ENCODE measurements at places on chromosomes 11 and 22.

DNA sequence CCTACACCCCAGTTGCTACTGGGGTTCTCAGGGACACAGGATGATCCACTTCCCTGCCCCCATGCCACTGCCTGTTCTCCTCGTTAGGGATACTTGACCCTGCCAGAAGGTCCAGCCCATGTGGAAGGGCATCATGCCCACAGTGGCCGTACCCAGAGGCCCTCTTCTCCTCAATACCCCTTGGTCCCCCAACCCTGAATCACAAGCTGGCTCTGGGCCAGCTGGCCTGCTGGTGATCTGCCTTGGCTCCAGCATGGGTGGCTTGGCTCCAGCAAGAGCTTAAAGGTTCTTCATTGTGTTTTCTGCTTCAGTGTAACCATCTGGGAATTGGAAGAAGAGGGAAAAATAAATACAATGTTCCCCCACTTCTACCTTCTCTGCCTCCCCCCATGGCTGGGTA lies 11.1 kb upstream of the TPBGL start:
- no peak for DNase-seq

- no peak for DNase-seq
These were observed 25.6 kb upstream of the GLYATL1 start for GRCh38 chr11:58913685-58914084.

DNA sequence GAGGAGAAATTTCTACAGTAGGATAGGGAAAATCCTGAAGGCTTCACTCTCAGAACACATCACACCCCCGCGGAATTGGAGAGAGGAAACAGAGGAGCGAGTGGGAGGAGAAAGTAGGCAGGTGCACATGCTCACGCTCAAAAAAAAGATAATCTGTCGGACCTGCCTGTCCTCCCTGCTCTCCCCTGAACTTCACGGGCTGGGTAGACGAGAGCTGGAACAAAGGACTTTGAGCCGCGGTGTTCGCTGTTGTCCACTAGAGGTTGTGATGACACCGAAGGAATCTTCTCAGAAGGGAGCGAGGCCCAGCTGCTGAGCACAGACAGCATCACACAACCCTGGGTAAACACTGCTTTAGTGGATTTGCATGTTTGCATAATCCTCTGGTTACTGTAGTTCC lies 5.0 kb downstream of the SEZ6L start:
- DNase-seq, result no peak

DNA sequence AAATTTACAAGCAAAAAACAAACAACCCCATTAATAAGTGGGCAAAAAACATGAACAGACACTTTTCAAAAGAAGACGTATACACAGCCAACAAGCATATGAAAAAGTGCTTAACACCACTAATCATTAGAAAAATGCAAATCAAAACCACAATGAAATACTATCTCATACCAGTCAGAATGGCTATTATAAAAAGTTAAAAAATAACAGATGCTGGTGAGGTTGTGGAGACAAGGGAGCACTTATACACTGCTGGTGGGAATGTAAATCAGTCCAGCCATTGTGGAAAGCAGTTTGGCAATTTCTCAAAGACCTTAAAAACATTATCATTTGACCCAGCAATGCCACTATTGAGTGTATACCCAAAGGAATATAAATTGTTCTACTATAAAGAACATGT lies 72.3 kb downstream of the BBOX1 start:
- no peak for DNase-seq

DNA sequence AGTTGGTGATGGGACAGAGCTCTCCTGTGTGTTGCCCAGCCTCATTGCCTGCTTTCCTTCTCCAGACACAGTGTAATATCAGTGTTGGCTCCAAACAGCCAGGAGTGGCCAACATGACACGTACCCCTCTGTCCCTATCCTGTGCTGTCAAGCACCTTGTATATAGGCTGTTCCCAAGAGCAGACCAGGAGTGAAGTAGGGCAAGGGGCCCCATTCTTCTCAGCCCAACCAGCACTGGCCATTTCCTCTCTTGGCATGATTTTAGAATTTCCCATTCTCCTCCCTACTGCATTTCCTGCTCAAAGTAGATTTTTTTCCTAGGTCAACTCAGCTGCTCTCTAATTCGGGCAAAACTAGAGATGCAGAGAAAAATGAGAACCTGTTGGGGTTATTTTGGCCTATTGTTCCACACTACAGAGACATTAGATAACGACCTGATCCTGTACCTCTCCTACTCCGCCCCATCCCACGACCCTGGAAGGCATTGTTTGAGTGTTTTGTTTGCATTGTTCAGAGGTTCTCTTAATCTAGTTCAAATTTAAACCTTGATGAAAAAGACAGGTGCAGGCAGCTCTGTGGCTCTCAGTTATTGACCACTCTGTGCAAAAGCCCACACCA lies 95.6 kb downstream of the RASSF10 start:
- DNase-seq, result no peak

GRCh38 chr22:42317008-42317407 lies 46.6 kb upstream of the TCF20 start:
- peak; percentile 2 for DNase-seq

DNA sequence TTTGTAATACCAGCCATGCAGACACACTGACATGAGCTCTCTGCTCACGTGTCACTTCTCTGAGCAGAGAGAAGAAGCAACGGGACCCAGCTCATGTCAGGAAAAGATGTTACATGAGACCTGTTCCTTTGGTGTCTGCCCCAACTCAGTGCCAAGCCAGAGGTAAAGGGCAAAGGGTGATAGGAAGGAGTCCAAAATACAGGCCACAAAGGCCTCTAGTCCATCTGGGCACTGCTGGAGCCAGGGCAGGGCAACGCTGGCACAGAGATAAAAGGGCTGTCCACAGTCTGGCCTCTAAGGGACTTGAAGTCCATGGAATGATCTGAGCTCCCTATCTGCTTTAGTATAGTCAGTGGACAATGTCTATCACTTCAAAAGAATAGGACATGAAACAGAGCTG lies 79.3 kb downstream of the SLC1A2 start:
- DNase-seq, result no peak

DNA sequence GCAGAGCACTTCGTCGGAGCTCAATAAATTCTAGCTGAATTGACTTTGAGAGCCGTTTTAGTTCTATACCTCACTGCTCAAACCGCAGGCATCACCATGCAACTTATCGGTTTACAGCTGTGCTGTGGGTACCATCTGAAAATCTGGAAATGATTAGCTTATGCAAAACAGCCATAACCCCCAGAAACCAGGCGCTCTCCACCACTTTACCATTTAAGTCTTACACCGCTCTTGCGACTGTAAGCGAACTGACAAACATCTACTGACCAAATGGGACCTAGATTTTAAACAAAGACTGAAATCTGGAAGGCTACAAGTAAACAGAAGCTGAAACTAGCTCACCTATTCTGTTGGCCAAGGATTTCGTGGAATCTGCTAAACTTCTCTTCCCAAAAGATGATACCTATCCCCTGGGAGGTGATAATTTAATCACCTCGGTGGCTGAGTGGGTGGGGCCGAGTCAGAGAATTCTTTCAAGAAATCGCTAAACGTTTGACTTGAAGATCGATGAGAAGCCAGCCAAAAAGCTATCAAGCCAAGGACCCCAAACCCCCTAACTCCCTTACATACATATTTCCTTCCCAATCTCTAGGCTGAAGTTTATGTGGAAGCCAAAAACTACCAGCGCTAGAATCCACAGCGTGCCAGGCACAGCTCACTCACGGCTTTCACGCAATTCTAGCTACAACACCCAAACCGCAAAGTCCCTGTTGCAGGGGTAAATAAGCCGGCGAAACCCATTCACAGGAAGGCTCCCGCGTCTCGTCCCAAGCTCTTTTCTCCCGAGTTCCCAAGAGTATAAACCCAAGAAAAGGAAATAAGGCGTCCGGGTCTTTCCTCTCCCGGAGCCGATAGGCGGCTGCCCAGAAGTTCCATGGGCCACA lies 644 bp downstream of the SPTY2D1 start:
- no peak for DNase-seq

DNA sequence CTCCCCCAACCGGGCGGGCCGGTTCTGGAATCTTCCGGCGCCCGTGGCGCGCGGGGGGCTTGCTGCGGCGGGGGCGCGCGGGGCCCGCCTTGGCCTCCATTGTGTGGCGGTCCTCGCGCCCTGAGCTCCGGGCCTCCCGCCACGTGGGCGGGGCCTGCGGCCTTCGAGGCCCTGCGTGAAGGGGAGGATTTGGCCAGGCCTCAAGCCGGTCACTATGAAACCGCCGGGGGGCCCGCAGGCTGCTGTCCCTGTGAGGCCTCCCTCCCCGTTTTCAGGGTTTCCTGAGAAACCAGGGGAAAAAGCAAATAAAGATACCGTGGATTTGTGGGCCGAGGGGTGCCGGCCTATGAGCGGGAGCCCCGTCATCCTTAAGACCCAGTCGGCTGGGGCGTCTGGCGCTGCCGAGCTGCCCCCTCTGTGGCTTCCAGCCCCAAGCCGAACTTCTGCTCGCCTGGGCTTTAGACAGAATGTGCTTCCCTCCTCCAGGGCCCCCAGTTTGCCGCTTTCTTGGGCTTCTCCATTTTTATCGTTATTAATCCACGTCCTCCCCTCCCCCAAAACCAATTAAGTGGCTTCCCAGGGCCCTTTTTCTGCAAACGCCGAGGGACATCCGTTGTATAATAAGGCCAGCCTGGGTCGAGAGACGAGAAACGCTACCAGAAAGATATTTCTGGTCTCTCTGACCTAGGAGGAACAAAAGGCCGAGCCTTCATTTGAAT lies 602 bp downstream of the EWSR1 start:
- no peak for DNase-seq

DNA sequence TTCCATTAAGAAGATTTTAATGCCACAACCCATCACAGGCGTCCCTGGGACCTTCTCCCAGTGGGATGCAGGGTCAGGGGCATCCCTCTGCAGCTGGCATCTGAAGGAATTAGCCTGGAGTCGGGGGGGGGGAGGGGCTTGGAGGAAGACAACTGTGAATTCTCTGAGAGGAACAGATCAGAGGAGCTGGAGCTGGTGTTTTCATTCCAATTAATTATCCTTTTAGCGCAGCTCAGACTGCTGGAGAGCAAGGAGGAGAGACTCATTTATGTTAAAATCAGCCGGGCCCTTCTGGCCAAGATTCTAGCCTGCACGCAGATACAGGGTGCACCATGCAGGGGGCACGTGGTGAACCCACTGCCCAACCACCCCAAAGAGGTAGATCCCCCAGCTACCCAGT lies 116.2 kb downstream of the CHST1 start:
- DNase-seq, result no peak

- no peak for DNase-seq
These were observed 131.6 kb downstream of the ETS1 start for GRCh38 chr11:128455766-128456165.

DNA sequence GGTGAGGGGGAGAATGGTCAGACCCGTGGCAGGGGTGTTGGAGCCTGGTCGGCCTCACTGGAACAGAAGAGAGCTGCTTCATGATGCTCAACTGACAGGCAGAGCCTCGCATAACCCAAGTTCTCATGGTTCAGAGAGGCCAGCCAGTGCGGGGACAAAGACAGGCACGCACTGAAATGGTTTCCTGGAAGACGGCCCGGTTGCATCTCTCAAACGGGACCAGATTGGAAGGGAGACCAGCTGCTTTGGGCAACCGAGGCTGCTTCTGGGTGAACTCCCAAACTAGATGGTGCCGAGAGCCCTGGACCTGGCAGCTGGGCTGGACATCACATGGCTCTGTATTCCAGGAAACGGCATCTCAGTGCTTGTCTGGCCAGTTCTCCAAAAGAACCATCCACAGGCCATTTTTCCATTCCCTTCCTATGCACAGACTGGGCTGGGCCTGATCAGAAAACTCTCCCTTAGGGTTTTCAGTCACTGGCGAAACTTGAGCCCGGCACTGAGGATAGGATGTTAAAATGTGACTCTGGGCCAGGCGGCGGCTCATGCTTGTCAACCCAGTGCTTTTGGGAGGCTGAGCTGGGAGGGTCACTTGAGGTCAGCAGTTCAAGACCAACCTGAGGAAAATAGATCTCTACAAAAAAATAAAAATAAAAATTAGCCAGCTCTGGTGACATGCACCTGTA lies 80.1 kb upstream of the PRODH start:
- no peak for DNase-seq

GRCh38 chr11:69467646-69468045 lies 13.8 kb upstream of the LINC01488 start:
- no peak for DNase-seq
